Activated CD8-positive, alpha-beta memory T cell treated with anti-CD3 and anti-CD28 coated beads, Interleukin-2, amount 50 U/mL, for 48 hours (primary cell): ENCODE measurements at places on chromosomes 1 and 21.

DNA sequence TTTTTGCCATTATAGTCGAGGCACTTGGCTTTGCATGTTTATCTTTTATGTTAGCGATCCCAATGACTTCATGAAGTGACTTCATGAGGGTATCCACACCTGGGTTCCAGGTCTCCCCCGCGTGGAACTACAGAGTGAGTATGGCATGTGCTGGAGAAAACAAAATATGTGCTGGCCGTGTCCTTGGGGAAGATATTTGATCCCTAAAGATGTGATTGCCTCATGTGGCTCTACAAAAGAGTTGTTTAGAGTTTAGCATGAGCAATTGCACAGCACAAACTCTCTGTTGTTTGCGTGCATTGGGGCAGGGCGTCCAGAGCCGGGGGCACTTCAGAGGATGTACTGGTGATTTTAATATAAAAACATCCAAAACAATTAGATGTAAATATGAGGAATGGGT lies 4.8 kb downstream of the IL10RB start:
- no peak for DNase-seq

DNA sequence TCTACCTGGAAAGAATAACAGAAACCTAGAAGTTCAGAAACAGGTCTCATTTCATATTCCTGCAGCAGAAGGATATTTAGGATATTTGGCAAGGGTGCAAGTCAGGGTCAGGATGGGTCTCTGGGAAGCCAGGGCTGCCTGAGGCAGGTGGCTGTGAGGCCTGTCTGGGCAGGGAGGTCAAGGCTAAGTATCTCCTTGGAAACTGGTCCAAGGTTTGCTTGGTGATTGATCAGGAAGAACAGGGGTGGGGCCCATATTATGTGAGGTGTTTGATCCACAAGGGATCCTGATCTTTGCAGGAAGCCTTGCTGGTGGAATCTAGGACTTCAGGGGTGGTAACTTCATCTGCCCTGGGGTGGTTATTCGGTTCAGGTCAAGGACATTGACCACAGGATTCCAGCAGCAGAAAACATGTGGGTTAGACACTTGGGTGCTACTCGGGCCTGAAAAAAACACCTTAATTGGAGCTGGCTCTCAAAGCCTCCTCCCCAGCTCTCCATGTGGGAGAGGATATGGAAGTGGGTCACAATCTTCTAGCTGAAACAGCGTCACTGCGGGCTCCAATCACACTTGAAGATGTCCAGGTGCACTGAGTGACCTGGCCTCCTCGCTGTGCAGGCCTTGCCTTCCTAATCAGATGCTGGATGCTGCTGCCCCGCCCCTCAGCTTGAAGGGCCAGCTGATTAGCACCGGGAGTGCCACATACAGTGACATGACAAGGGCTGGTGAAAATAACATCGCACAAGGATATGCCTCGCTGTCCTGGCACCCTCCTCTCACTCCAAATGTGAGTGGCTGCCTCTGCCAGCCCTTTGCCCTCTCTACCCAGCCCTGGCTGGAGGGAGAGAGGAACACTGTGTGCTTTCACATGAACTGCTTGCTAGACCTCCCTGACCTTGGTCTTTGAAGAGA lies 8.7 kb downstream of the CTNNBIP1 start:
- DNase-seq: no peak

DNA sequence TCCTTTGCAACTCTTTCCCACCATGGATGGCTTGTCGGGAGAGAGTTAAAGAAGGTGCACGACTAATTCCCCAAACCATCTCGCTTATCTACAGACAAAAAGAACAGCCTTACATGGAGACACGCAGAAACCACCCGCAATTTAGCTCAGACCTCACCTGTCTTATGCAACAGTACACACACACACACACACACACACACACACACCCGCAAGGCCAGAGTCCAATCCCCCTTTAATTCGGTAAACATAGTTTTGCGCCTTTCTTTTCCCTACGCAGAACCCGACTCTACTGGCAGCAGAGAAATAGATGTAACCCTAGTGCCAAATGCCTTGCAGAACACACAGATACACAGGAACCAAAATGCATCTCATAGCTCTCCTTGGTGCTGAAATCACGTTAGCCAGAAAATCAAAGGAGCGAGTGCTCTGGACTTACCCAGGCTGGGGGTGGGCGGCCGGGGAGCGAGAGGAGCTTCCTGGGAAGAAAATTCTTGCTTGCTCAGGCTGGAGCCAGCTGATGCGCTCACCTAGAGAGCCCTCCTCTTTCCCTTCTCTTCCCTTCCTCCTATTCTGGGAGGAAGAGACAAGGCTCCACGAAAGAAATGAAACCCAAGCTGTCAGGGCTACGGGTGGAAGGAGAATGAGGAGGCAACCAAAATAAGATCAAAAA lies 470 bp downstream of the TNR start:
- DNase-seq: no peak

- DNase-seq: no peak
These were observed 7.2 kb downstream of the GPBP1L1 start for GRCh38 chr1:45679123-45679522.

DNA sequence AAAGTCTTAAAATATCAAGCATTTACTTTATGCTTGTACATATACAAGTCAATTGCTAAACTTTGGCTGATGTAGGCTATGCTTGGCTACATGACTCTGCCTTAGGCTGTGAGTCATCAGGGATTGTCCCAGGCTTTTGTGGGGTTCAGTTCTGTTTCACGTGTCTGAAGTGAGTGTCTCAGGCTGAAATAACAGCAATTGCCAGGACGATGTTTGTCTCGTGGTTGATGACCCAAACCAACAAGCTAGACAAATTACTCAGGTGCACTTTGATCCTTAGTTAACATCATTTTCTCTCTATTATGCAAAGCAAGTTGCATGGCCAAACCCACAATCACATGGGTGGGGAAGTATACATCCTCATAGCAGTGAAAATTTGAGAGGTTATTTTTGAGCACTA lies 410.1 kb downstream of the BRINP3 start:
- DNase-seq: no peak

DNA sequence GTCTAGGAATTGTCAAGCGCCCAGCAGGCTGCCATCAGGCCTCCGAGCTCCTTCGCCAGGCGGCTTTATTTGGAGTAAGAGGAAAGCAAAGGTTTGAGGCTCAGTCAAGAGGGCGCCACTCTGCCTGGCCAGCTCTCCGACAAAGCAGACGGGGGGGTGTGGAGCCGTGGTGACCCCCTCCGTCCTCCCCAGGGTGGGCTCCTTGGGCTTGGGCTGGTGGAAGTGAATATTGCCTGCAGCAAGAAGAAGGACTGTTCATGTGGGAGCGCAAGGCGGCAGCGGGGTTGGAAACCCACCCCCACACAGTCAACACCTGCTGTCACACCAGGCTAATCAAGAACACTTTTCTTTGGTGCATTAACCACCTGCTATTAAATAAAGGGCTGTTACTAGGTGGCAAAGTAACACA lies 14.6 kb downstream of the EPHX1 start:
- no peak for DNase-seq

DNA sequence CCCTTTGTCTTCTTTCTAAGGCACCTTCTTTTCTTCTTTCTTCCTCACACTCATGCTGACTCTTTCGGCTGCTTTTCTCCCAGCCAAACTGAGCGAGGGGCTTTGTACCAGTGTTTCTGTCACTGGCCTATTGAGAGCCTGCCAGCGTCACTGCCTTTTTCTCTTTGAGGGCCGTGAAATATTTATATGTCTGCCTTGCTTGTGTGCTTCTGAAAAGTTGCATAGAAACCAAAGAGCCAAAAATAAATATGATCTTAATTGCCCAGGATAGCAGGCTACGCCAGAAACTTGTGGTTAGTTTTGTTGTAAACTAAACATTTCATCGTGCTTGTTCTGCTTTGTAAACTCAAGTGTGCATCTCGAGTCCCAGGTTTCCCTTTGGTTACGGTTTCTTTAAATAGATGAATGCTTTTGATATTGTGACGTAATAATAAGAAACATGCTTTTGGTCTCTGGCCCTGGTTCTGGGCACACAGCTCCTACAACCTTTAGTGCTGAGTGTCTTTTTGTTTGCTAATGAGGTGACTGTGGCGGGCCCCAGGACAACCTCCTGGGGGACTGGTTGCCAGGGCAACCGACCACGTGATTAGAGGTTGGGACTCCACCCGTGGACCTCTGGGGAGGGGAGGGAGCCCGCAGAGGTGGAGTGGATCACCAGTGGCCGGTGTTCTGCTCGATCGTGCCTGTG lies 10.8 kb downstream of the SLC37A1 start:
- DNase-seq: no peak

- no peak for DNase-seq
These were observed 85.2 kb downstream of the GPR88 start for GRCh38 chr1:100622966-100623762.

- DNase-seq: no peak
These were observed 56.9 kb upstream of the LBR start for GRCh38 chr1:225484657-225485214.

- DNase-seq: no peak
These were observed 4.6 kb upstream of the ETS2 start for GRCh38 chr21:38800924-38801744.

GRCh38 chr1:91790392-91790791 lies 95.6 kb downstream of the TGFBR3 start:
- DNase-seq: no peak

GRCh38 chr1:53651356-53651755 lies 87.6 kb downstream of the GLIS1 start:
- DNase-seq: no peak

DNA sequence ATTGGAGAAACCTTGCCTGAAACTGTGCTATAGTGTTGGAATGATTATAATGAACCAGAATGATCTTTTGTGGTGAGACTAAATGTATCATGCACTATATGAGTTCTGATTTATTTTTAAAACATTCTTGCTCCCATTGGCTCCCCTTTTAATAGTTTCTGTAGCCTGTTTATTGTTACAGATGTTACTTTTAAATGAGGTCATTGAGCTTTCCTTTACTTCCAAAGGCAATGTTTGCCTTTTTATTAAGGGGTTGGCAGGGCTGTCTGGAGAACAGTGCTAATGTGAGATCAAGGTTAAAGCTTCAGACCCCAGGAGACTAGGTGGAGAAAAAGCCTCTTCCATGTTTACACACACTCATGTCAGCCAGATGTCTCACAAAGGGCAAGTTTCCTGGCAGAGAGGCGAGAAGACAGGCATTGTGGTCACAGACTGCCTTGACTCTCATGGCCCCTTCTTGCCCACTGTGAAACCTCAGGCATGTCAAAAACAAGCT lies 120.6 kb upstream of the RAVER2 start:
- no peak for DNase-seq

- no peak for DNase-seq
These were observed 12.8 kb upstream of the TMEM200B start for GRCh38 chr1:29136391-29136915.

DNA sequence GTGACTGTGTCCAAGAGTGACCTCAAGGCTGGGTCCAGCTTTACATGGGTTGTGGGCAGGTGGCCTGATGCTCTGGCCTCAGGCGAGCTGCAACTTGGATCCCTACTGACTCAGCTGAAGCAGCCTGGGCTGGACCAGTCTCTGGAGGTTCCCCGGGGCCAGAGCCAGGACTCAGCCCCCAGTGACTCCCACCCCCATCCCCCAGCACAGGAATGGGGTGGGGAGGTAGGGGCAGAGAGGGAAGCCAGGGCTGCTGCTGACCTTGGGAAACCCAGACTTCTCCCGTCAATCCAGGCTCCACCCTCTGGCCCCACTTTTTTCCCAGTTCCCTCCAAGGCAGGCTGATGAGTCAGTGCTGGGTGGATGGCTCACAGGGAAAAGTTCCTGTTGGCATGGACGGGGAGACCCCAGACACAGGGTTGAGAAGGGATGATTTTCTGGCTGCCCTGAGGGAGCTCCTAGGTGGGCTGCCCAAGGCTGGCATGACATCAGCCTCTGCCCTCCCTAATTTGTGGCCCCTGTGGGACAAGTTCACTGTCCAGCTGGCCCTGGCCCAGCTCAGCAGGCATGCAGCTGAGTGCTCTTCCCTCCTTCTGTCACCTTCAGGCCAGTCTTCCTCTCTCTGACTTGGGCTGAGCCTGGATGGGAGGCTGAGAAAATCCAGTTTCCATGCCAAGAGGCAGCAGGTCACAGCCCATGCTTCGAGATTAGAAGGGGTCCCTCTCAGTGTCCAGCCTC lies 2.2 kb downstream of the ZC3H12A start:
- DNase-seq: peak; percentile 57

DNA sequence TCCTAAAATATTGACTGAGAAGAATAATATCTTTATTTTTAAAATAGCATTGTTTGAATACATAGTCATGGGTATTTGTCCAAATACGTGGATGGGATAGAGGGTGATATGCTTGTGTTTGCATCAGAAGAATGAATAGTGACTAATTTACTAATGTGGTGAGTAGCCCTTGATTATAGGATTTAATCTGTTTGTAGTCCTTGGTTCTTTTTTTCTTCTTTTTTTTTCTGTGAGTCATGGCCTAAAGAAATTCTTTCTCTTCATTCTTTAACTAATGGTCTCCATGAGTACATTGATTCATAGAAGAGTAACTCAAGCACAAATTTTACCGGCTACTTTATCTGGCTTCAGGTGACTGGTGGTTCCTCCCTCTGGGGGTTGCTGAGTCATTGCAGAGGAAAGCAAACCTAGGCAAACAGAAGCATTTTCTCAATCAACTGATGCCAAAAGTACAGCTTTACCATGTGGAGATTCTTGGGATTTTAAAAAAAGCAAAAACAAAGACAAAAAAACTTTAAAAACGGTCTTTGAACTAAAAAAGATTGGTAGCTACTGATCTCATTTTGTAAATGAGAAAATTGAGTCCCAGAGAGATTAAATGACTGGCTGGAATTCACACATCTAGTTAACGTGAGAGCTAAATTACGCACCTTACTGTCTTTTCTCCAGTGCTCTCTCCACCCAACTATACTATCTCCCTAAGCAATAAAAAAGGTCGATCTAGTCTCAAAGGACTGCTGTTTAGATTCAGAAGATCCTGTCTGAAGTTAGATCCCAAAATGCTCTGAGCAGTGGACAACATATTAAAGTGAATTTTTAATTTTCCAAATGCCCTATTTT lies 40.5 kb downstream of the AK5 start:
- no peak for DNase-seq

GRCh38 chr1:230568008-230568407 lies 74.3 kb upstream of the COG2 start:
- peak; percentile 59 for DNase-seq

- no peak for DNase-seq
These were observed 29.5 kb upstream of the TGFB2 start for GRCh38 chr1:218315638-218316037.

- no peak for DNase-seq
These were observed at the start of gene KANK4 for GRCh38 chr1:62318756-62319544. Gene KANK4, minus strand, starts transcription at chr1:62319434. Its CDS starts 37,870 bp downstream, at chr1:62281564.

- DNase-seq: no peak
These were observed 19.1 kb downstream of the CSF1 start for GRCh38 chr1:109929588-109930251.

DNA sequence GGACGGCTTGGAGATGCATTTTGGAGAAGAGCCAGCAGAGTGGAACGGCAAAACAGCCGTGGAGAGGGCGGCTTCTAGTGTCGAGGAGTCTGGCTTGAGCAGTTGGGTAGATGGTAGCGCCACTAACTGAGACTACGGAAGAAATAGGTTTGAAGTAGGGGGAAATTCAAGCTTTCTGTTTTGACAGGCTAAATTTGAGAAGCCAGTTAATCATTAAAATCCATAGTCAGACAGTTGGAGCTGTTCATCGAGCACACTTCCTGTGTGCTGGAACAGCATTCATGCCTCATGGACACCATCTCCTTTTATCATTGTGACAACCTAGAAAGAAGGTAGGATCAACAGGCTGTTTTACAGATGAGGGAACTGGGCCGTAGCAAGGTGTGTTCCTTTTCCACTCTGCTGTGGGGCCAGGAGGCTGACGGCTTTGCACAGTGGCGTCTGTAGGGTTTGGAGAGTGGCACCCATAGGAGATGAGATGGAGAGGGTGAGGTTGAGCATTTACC lies 3.4 kb upstream of the PKLR start:
- DNase-seq: no peak

GRCh38 chr1:1591452-1591851 lies 8.5 kb downstream of the FNDC10 start:
- no peak for DNase-seq

GRCh38 chr1:66300972-66301451 lies 232.9 kb upstream of the SGIP1 start:
- no peak for DNase-seq
